ENCODE measurements at places on chromosomes 16 and 17.

DNA sequence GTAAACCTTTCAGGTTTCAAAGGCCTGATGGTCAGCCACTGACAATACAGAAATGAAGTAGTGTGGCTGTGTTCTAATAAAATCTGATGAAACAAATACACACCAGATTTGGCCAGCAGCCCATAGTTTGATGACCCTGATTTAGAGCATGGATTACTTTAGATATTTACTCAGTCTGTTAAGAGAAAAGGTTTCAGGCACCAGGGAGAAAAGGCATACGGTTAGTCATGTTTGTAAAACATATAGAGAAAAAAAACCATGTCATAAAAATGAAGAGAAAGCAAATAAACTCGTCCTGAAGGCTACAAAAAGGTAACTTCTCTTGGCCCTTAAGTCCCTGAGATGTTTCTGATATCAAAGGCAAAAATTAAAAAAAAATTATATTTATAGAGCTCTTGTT, 112.1 kb downstream of the ADAMTS18 start:
- no peak for DNase-seq

GRCh38 chr16:23634461-23635036, 6.6 kb downstream of the PALB2 start:
- no peak for DNase-seq

GRCh38 chr16:66894948-66895688, 14.8 kb downstream of the PDP2 start:
- DNase-seq, result peak; percentile 69

- DNase-seq, result no peak
These were observed 94.4 kb upstream of the CIBAR2 start for GRCh38 chr16:85206472-85207356.

- DNase-seq, result no peak
These were observed 100.6 kb upstream of the METRNL start for GRCh38 chr17:82978765-82979349.

DNA sequence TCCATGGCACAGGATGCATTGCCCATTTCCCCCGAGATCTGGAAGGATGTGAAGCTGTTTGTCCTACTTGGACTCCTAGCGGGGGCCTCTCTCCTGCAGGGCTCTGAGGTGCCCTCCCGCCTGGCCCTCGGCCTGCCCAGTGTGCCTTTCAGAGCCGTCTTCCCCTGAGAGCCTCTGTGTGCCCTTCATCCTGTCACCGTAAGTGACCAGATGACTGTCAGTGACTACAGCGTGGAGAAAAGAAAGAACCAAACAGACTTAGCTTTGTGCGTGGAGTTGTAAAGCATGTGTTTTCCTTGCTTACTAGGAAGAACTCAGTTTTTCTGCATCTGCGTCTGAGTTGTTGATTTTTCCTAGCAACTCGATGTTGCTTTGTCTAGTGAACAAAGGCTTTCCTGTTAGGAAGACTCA, 56.1 kb downstream of the BANP start:
- DNase-seq, result no peak

- DNase-seq, result no peak
These were observed 70.0 kb downstream of the MSI2 start for GRCh38 chr17:57326336-57326735.

GRCh38 chr17:82858376-82859126, 18.7 kb upstream of the ZNF750 start:
- no peak for DNase-seq

DNA sequence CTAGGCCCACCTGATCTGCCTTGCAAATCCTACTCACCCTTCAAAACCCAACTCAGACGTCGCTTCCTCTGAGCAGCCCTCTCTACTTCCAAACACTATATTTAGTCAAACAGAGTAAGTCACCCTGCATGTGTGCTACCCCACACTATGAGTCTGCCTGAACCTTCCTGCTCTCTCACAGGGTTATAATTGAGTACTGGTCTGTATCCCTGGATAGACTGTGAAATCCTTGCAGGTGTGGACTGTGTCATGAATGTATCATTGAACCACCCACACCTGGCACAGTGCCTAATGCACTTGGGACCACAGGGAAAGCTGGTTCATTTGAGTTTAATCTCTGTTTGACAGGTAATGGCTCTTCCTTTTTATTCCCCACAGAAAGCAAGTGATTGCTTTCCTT, 3.4 kb downstream of the FBXO39 start:
- no peak for DNase-seq

DNA sequence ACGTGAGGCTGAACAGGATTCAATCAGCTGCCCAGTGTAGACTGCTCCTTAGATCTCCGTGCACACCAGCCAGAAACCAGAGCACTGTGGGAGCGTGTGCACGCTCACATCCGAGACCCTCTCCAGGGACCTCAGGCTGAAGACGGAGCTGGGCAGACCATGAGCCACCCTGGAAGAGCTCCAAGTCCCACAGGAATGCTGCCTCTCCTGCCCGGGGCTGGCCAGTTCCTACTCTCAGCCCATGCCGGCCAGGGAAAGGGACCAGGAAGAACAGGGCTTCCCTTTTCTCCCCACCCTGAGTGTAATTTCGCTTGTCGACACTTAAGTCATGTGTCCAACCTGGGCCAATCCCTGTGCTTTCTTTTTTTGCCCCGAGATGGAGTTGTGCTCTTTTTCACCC, 6.9 kb downstream of the ALYREF start:
- no peak for DNase-seq

- peak; percentile 94 for DNase-seq
These were observed 1.1 kb downstream of the MPP2 start for GRCh38 chr17:43905985-43906852.

DNA sequence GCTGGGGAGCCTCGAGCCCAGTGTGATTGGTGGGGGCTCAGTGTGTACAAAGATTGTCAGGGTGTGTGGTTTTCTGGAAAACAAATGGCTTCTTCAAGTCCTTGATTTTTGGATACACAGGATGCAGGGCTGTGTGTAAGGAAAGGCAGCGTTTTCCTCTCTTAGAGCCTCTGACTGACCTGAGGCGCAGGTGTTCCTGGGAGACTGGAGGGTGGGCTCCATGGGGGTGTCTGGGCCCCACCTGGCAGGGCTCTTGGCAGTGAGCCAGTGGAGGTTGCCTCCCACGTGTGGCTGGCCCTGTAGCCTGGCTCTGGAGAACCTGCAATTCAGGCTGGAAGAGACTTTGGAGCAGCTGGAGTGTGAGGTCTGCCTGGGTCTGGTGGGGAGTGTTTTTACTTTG, 5.0 kb downstream of the FOXK2 start:
- DNase-seq, result no peak

DNA sequence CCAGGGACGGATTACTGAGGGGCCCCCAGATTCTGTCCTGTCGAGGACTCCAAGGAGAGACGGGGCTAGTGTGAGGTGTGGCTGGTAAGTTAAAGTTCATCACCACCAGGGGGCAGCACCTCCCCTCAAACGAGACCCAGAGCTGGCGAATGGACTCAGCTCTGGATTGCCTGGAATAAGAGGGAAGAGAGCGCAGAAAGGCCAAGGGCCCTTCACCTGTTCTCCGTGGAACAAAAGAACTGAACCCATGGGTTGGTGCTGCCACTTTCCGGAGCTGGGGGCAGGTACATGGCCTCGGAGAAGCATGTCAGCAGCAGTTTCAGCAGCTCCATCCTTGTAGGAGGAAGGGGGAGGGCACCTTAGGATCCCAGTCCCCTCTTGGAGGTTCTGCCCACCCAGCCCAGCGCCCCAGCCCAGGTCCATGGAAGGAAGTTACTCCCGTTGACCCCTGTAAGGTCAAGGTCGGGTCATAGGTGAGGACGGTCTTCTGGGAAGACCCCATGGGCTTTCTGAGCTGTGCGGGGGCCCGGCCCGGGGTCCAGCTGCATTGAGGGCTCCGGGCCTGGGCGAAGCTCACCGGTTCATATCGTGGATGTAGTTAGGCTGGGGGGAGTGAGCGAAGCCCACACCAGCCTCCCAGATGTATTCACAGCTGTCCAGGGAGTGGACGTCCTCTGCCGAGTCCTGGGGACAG, 10.8 kb downstream of the HID1 start:
- peak; percentile 95 for DNase-seq

- no peak for DNase-seq
These were observed 15.7 kb upstream of the MT4 start for GRCh38 chr16:56549161-56549560.

- no peak for DNase-seq
These were observed 4.2 kb upstream of the ZG16B start for GRCh38 chr16:2825906-2826305.

Data from H9 (cell line).